Stimulated activated naive CD8-positive, alpha-beta T cell treated with anti-CD3 and anti-CD28 coated beads, Interleukin-15, amount 100 ng/mL, for 72 hours (primary cell): ENCODE measurements at places on chromosomes 3 and 15.

- DNase-seq: no peak
These were observed 30.7 kb upstream of the RPS17 start for GRCh38 chr15:82570721-82571508.

DNA sequence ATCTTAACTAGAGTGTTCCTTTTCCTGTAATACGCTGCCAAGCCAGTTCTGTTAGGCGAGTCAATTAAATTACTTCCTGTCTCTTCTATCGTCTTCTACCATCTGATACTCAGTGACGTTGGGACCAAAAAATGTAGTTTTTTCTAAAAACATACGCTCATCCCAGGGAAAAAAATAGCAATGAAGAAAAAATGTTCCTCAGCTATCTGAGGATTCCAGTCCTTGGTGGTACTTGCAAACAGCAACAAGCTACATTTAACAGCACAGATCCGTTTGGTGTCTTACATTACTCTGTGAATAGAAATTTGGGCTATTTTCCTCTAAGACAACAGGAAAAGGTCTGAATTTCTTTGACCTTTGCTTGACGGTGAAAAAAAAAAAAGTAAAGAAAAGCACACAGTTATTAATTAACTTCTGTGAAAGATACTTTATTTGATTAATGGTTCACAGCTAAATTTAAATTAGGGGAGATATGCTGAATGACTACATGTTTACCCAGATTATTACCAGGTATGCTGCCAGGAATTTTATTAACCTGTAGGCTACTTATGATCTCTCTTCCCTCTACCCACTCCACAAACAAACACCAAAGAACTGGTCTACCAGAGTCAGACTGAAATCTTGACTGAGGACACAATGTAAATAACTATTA, 254.4 kb upstream of the ZPLD1 start:
- no peak for DNase-seq

DNA sequence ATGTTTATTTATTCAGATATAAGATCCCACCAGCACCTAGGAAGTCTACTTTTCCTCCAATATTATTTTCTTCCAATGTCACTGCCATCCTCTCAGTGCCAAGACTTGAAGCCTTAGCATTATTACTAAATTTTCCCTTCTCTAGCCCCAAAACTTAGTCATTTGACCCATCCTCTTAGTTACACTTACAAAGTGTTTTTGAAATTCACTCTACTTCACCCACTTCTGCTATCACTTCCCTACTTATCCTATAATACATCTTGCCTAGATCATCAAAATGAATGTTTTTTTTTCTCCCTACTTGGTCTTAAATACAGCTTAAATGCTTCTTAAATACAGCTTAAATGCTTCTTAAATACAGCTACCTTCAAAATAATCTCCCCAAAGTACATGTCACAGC, 376.6 kb downstream of the RSL24D1 start:
- no peak for DNase-seq

DNA sequence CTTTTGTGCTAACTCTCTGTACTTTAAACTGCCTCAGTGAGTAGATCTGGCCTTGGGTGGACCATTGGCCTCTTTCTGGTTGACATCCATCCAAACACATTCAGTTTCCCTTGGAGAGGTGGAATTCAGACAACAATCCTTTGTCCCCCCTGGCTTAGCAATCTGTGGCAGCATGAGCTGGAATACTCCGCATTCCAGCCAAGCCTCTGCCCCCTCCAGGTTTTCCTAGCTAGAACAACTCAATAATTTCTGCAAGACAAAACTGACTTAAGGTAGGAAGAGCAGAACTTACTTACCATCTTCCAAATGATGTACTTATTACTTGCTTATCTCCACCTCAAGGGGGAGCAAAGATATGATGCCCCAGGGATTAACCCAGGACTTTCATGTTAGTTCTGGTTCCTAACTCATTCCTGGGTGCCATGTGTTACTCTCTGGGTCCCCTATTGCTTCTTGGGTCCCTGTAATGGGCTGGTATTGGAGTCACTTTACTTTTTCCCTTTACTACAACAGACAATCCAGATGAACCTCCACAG, 21.8 kb upstream of the IL16 start:
- DNase-seq: no peak

GRCh38 chr15:69869291-69869690, 228.4 kb downstream of the TLE3 start:
- no peak for DNase-seq

DNA sequence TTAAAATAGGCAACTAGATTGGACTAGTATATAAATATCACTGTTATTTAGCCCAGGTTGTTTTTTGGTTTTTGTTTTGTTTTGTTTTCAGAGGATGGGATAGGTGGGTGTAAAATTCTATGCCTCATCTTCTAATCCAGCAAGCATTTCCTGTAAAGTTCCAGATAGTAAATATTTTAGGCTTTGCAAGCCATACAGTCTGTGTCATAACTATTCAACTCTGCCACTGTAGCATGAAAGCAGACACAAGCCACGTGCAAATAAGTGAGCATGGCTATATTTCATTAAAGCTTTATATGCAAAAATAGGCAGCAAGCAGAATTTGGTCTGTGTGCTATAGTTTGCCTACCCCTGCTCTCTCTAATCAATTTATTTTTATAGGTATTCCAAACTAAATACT, 657.3 kb upstream of the TGFBR2 start:
- no peak for DNase-seq
